Left cardiac atrium (tissue), 4 donors: ENCODE measurements at places on chromosomes 5 and 9. TPM values are rescaled to one million over a fixed set of nuclear protein-coding genes. Genes with fewer than 3 reads are reported as not detected.
A peak's percentile ranks its signal among the peaks of the same experiment; 100 is the strongest.

The PDE6A gene
- 0.16 TPM for total RNA-seq

The P4HA2 gene
- 78.4 TPM for total RNA-seq

The LCN15 gene
- total RNA-seq, result 0.41 TPM

The PRR7 gene
- 0.59 TPM for total RNA-seq

The ANXA2R gene
- 1.6 TPM for total RNA-seq

The GABRB2 gene
- total RNA-seq, result 1.4 TPM

The MPDZ gene
- 63.1 TPM for total RNA-seq

The FOXD4L6 gene
- 0.15 TPM for total RNA-seq

The AJM1 gene
- 5.0 TPM for total RNA-seq

GRCh38 chr5:79077680-79078365, 8.3 kb downstream of the BHMT2 start:
- DNase-seq, result no peak

GRCh38 chr5:177446200-177447065, at the start of gene PRR7:
TSS of gene PRR7 (plus strand) at chr5:177446814. CDS start at chr5:177455068, 8,254 bp downstream.
- DNase-seq, result peak; percentile 70

- no peak for DNase-seq
Measured at GRCh38 chr9:72753266-72753893, 199.5 kb downstream of the ALDH1A1 start.

GRCh38 chr5:42360616-42361314, 62.5 kb upstream of the GHR start:
- no peak for DNase-seq

DNA sequence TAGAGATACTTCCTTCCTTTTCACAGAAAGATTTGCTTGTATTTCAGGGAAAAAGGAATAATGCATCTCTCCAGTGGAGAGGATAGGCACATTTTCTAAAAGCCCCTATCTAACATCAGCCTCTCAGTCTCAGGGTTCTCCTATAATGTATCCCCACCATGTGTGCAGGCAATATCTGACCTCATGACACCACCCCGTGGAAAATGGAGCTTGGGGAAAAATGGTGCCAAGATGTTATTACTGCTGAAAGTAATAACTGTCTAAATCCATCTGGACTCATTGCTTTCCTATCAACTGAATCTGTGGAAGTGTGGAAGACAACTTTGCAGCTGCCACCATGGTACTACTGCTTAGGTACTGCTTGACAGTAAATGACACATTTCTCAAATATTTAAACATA, 574.3 kb downstream of the LRRC70 start:
- no peak for DNase-seq

DNA sequence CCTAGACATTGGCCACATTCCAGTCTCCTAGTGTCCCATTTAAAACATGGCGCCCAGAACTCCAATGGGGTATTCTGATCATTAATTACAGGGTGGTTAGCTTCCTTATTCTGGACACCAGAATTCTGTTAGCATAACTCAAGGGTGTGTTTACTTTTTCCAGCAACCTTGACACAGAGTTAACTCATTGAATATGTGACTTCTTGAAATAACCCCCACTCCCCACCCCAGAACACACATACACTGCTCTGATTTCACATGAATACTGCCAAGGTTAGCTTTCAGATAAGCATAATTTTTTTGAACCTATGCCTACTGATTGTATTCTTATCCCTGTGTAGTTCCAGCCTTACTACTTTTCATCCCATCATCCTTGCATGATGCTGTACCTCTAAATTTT, 151.1 kb downstream of the SMARCA2 start:
- no peak for DNase-seq

- DNase-seq, result no peak
Measured at GRCh38 chr5:72126796-72127195, 19.5 kb downstream of the MAP1B start.

DNA sequence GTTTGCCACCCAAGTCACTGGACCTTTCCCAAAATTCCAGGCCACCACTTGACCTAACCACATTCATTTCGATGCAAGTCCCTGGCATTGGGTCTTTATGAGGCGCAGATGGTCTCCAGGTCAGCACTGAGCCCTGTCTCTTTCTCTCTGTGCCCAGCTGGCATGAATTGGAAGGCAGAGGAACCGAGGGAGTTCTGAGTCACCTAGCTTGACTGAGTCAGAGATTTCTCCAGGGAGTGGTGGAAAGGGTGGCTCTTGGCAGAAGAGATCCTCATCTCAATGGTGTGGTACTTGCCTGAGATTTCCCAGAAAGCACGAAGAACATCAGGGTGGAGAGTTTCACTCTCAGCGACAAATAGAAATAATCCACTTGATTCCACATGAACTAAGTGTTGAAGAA, 43.8 kb downstream of the WDR36 start:
- no peak for DNase-seq

GRCh38 chr5:116613445-116613844, 38.8 kb upstream of the SEMA6A start:
- no peak for DNase-seq

DNA sequence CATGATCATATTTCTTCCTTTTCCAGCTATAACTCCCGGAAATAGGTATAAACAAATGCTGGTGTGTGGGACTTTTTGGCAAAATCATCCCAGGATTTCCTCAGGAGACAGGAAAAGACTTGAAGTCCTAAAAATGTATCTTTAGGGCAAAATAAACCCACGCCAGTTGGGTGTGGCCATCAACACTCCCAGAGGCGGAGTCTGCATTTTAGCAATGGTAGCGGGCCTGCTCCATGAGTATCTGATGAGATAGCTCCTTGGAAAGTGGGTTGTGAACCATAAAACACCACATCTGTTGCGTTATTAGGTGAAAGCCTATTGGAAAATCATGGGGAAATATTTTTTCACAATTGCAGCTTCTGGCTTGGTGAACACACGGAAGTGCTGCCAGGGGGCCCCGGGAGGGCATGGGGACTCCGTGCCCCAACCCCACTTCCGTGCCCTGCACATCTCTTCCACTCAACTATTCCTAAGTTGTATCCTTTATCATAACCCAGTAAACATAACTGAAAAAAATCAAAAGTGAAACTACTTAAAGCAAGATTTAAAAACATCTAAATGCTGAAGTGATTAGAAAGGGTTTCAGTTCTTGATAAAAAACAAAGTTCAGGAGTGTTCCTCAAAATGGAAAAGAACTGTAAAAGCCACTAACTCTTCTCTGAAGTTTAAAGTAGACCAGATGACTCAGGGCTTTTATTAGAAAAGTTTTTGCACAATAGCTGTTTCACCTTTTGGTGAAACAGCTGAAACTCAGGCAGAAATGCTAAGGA, 111.2 kb downstream of the LRRC70 start:
- no peak for DNase-seq

- DNase-seq, result no peak
Measured at GRCh38 chr5:19927919-19928318, 60.1 kb downstream of the CDH18 start.

- DNase-seq, result no peak
Measured at GRCh38 chr5:146426853-146427618, 20.1 kb upstream of the TCERG1 start.

GRCh38 chr5:100683881-100684280, 148.7 kb downstream of the FAM174A start:
- DNase-seq, result no peak

GRCh38 chr5:32233696-32234447, 59.8 kb upstream of the GOLPH3 start:
- no peak for DNase-seq

DNA sequence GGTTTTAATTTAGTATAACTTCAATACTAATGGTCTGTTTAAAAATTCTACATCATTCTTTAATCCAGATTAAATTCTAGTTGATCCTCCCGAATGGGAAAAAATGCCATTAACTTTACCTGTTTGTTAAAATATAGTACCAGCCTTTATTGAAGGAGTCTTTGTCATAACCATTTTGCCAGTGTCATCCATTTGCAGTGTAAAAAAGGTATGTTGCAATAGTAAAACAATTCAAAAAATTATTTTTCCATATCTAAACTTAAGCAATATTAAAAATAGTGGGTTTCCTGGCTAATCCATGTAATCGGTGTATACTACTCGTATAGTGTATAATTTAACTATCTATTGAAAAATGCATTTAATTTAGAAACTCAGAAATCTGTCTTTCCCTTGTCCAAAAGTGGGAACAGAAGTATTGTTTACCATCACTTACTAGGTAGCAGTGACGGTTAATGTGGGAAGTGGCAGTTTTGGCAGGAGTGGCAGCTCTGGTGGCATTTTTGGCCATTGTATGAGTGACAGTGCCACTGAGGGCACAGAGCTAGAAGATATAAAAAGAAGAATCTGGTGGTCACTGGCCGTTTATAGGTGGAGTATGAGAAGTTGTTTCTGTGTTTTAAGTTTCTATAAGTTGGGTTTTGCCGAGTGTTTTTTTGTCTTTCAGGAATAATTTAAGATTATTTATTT, 1.9 kb downstream of the AP3S1 start:
- DNase-seq, result no peak
